Left ventricle myocardium superior (tissue), 1 donor: ENCODE measurements at places on chromosomes 7 and 10. TPM values are rescaled to one million over a fixed set of nuclear protein-coding genes. Genes with fewer than 3 reads are reported as not detected.

DNA sequence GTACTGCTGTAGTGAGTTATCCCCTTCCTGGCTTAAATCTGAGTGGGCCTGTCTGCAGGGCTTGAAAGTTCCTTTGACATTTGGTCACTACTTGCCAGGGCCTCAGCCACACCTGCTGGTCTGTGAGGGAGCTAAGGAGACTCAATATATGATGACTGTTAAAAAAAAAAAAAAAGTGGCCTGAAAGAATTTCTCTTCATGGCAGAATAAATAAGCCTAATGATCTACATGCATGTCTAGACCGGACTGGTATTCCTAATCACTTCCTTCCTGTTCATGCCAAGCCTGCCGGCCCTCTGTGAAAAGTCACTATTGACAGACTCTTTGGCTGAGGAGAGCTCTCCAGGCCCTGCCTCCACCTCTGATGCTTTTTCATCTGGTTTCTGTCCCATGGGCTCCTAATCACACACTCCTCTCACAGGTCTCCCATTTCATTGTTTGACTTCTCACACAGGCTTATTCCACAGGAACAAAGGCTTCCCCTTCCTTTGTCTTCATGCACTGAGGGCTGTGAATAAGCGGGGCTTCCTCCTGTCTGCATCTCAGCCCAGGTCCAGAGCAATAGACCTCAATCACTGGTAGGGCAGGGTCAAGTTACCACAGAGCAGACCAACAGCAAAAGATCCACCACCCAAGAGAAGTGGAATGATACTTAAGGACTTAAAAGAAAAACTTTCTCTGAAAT lies 99.1 kb upstream of the SEC61G start:
- DNase-seq, result no peak

GRCh38 chr10:126650161-126650560 lies 20.3 kb downstream of the C10orf90 start:
- no peak for DNase-seq

DNA sequence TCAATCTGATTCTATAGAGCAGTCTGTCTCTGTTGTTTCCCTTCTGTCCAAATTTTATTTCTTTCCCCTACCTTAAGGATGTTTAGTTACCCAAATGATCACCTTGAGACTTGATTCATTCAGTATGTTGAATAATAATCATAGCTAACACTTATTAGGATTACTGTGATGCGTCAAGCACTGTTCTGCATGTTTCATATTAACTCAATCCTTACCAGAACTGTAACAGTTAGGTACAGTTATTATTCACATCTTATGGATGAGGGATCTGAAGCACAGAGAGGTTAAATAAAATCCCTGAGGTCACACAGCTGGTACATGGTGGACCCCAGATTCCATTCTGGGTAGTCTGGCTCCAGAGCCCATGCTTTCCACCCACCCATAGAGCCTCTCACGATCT lies 97.9 kb upstream of the SAMD8 start:
- DNase-seq, result no peak

- no peak for DNase-seq
These were observed 550.6 kb upstream of the SEMA3D start for GRCh38 chr7:85737426-85737825.

DNA sequence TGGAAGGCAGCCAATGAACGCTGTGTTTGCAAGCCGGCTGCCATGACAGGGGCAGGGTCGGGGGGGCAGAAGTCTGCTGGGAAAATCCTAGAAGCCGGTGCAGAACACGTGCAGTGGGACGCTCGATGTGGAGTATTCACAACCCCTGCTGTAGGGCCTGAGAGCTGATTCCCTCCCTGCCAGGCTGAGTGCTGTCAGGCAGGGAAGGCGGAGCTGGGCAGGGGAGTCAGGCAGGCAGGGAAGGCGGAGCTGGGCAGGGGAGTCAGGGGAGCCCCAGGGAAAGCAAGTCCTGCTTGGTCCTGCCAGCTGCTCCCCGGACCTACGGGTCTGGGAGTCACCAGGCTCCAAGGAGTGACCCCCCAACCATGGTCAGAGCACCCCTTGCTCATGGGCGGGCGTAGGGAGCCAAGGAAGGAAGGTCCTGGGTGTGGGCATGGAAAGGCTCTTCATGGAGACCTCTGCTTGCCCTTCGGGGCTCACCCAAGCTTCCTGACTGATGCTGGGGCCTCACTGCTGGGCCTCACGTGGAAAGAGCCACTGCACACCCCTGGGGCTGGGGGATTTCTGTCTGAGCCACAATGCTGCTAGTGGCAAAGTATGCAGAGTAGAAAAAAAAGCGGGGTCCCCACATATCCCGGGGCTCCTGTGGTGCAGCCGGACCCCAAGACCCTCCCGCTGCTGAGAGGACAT lies 4.2 kb downstream of the CNPY1 start:
- no peak for DNase-seq

GRCh38 chr10:102624751-102625645 lies 19.3 kb upstream of the TRIM8 start:
- DNase-seq, result no peak

- DNase-seq, result no peak
These were observed 594 bp upstream of the RP9 start for GRCh38 chr7:33109758-33110238.

- peak; percentile 55 for DNase-seq
These were observed 20.4 kb downstream of the SH2B2 start for GRCh38 chr7:102306916-102307677.

DNA sequence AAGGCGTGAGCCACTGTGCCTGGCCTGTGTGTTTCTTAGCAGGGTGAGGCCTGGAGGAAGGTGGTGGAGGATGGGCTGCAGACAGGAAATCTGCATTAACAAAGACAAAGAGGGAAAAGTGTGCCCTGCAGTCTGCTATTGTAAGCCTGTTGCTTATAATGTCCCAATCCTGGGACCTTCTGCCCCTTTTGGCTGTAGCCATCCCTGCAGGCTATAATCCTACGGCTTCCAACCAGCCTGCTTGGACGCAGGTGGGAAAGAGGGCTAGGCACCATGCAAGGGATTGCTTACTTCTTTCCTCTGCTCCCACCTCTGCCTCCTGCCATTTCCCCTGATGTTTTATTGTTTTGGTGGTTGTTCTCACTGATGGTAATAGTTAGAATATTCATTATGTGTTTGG lies 434.3 kb downstream of the PLXNA4 start:
- DNase-seq, result no peak

ASAH2 gene
- 0.32 TPM for total RNA-seq

SKIDA1 gene
- total RNA-seq, result 3.6 TPM

PDE6C gene
- not detected for total RNA-seq

GTF2I gene
- total RNA-seq, result 134 TPM

CRYGN gene
- total RNA-seq, result not detected

HIF1AN gene
- total RNA-seq, result 54.6 TPM

SH2B2 gene
- 0.99 TPM for total RNA-seq

TRIM50 gene
- 0.30 TPM for total RNA-seq

PHKG1 gene
- 30.4 TPM for total RNA-seq

C10orf67 gene
- 0.62 TPM for total RNA-seq
